Occipital lobe (tissue), 3 donors: ENCODE measurements at places on chromosomes 12 and 14. TPM values are rescaled to one million over a fixed set of nuclear protein-coding genes. Genes with fewer than 3 reads are reported as not detected.
A peak's percentile ranks its signal among the peaks of the same experiment; 100 is the strongest.

Gene CCDC196
- not detected for total RNA-seq

- DNase-seq, result no peak
Measured at GRCh38 chr12:49260166-49260565, 4.7 kb upstream of the TUBA1C start.

Gene IL23A
- not detected for total RNA-seq

DNA sequence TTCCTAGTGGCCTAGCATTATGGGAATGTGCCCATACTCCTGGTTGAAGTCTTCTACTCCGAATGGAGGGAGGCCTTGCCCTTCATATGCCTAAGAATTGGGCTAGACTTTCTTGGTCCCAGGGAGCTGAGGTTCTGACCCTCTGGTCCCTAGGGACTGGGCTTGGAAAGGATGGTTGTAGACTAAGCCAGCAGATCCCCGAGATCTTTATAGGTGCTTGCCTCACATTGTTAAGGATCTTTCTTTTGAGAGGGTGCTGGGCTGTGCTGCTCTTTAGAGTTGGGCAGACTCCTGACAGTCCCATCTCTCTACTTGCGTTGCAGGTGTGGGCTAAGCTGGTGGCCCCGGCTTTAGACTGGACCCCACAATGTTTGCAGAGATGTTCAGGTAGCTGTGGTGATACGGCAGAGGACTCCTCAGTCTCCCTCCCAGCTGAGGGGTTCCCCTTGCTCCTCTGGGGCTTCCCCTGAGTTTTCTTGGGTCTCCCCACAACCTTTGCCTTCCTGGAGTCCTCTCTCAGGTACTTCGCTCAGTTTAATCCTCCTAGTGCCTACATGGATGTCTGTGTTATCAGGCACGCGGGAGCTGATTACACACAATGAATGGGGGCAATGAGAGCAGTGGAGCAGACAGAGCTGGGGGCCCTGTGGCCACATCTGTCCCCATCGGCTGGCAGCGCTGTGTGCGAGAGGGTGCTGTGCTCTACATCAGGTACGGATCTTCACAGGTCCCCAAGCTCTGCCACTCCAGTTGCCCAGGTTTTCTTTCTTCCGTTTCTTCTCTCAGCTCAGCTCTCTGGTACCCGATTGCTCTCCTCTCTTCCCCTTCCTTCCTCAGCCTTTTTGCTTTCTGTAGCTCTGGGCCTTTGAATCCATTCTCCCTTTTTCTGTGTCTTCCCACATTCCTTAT lies 1.3 kb downstream of the MBD6 start:
- no peak for DNase-seq

Gene PLA2G1B
- total RNA-seq, result not detected

Gene CRACR2A
- 1.1 TPM for total RNA-seq

DNA sequence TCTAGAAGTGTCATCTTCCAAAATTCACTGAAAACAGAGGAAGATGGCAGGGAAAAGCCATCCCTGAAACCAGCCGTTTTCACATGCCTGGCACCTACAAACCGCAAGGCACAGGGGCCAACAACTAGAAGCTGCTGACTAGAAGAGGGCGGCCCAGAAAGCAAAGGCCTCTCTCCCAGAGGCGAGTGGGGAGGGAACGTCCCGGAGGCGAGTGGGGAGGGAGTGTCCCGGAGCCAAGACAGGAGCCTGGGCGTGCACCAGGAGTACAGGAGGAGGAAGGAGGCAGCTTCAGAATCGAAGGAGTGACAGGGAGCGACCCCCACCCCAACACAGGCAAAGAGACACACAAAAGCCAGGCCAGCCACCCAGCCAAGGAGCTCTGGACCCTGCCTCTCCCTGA lies 21.0 kb downstream of the ANKLE2 start:
- no peak for DNase-seq

DNA sequence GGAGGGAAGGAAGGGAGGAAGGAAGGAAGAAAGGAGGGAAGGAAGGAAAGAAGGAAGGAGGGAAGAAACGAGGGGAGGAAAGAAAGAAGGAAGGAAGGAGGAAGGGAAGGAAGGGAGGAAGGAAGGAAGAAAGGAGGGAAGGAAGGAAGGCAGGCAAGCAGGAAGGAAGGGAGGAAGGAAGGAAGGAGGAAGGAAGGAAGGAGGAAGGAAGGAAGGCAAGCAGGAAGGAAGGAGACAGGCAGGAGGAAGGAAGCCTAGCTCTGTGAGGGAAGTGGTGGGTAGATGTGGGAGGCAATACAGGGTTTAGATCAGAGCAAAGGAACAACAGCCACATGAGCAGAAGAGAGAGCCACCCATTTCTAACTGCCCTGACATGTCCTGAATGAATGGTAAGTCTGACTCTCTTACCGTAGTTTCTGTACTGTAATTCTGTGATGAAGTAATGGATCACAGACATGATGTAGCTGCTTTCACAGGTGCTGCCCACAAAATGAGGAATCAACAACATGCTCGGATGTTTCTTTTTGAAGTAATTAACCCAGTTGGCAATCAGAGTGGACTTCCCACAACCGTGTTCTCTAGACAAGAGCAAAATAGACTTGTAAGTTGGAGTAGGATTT lies 24.4 kb upstream of the HSP90B1 start:
- no peak for DNase-seq

- DNase-seq, result peak; percentile 79
Measured at GRCh38 chr12:52010152-52010622, 3.4 kb downstream of the TAMALIN start.
